Activated naive CD4-positive, alpha-beta T cell treated with anti-CD3 and anti-CD28 coated beads for 36 hours (primary cell): ENCODE measurements at places on chromosomes 3 and 15. TPM values are rescaled to one million over a fixed set of nuclear protein-coding genes. Genes with fewer than 3 reads are reported as not detected.

Gene CYP8B1
- not detected for total RNA-seq

Gene EOMES
- total RNA-seq = 0.12 TPM

Gene LIPC
- total RNA-seq = 0.14 TPM

Gene ASB14
- not detected for total RNA-seq

Gene ZNF860
- total RNA-seq = 0.07 TPM

Gene SEMA5B
- total RNA-seq = not detected

Gene ST8SIA2
- total RNA-seq = not detected

Gene NMB
- total RNA-seq = 5.7 TPM

Gene NR1I2
- 0.88 TPM for total RNA-seq

Gene KIF15
- total RNA-seq = 45.8 TPM

Gene BCL2A1
- total RNA-seq = 88.7 TPM

Gene RBMS3
- total RNA-seq = 1.1 TPM

Gene TP63
- 0.15 TPM for total RNA-seq

Gene ALDH1A2
- not detected for total RNA-seq

Gene MST1R
- 0.27 TPM for total RNA-seq

Gene CDHR4
- not detected for total RNA-seq

Gene ICE2
- total RNA-seq = 76.7 TPM

Gene C2CD4A
- 0.27 TPM for total RNA-seq
